Aorta (tissue), 5 donors: ENCODE measurements at places on chromosomes 16 and 17. TPM values are rescaled to one million over a fixed set of nuclear protein-coding genes. Genes with fewer than 3 reads are reported as not detected.
A peak's percentile ranks its signal among the peaks of the same experiment; 100 is the strongest.

TM4SF5 gene
- not detected for total RNA-seq

STX4 gene
- 73.5 TPM for total RNA-seq

CFAP97D1 gene
- not detected for total RNA-seq

GRCh38 chr17:75183999-75184884 lies 1.5 kb upstream of the SUMO2 start:
- no peaks in the 10 kb centered on the region for H3K4me1 ChIP-seq
- H3K27ac ChIP-seq, result no peak overlapping the region
- no peaks in the 10 kb centered on the region for H3K36me3 ChIP-seq
- H3K27me3 ChIP-seq, result no peaks in the 10 kb centered on the region
- peak; percentile 2 for DNase-seq
- no peak overlapping the region for H3K4me3 ChIP-seq

GRCh38 chr16:10616419-10616755 lies 36.0 kb upstream of the EMP2 start:
- no peak for DNase-seq
- no peaks in the 10 kb centered on the region for H3K4me1 ChIP-seq
- H3K27me3 ChIP-seq, result no peaks in the 10 kb centered on the region
- no peaks in the 10 kb centered on the region for H3K36me3 ChIP-seq
